Kidney (tissue), 22 donors: ENCODE measurements at places on chromosomes 3 and 15. TPM values are rescaled to one million over a fixed set of nuclear protein-coding genes. Genes with fewer than 3 reads are reported as not detected.

The TF gene
- 1.4 TPM for total RNA-seq

- peak; percentile 32 for DNase-seq
Observed at GRCh38 chr15:60695713-60696522, 217.0 kb upstream of the ICE2 start.

- DNase-seq = no peak
Observed at GRCh38 chr3:124619887-124620599, 110.2 kb upstream of the UMPS start.

The ANKUB1 gene
- total RNA-seq = not detected

- no peak for DNase-seq
Observed at GRCh38 chr3:188404124-188404523, 250.2 kb downstream of the LPP start.

DNA sequence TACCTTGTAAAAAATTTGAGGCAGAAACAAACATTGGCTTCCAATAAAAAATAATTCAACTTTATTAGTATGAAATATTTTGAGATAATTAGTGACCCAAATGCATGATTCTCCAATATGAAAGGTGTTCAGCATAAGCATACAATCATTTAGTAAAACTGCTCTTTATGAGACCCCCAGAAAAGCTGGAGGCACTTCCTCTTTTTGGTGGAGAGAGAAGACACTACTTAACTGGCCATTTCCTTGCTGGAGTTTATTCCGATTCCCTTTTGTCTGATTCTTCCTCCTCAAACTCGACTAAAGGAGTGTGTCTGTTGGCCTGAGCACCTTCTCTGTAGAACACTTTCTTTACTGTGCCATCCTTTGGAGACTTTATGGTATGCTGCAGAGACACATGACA is 34.8 kb upstream of the DCUN1D1 start:
- DNase-seq = no peak

The CCDC54 gene
- not detected for total RNA-seq

The DOCK3 gene
- total RNA-seq = 0.54 TPM

- no peak for DNase-seq
Observed at GRCh38 chr15:91122296-91122695, 22.2 kb downstream of the SV2B start.

DNA sequence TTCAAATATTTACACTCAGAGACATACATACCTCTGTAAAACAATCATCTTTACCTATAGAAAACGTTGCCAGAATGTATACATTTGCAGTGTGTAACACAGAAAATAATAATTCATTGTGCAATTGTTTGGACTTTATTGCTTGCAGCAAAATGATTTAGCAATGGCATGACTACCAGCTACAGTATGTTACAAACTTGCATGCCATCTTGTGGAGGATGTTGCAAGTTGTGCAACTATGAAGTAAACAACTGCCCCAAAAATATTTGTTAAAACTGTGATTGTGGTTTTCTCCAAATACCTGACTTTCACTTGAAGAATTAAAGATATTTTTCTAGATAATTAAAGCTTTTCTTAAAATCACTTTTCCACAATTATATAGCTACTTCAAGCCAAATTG is 27.1 kb upstream of the C3orf49 start:
- DNase-seq = no peak

- no peak for DNase-seq
Observed at GRCh38 chr15:56719774-56720555, 13.3 kb downstream of the ZNF280D start.

The MYL3 gene
- total RNA-seq = 41.3 TPM
